ENCODE measurements at places on chromosomes 13 and 19. TPM values are rescaled to one million over a fixed set of nuclear protein-coding genes. Genes with fewer than 3 reads are reported as not detected.

SLC10A2 gene
- total RNA-seq: not detected

VSTM1 gene
- not detected for total RNA-seq

KIR2DL1 gene
- not detected for total RNA-seq

ZNF177 gene
- 3.8 TPM for total RNA-seq

ELSPBP1 gene
- not detected for total RNA-seq

LRP3 gene
- 19.5 TPM for total RNA-seq

DNA sequence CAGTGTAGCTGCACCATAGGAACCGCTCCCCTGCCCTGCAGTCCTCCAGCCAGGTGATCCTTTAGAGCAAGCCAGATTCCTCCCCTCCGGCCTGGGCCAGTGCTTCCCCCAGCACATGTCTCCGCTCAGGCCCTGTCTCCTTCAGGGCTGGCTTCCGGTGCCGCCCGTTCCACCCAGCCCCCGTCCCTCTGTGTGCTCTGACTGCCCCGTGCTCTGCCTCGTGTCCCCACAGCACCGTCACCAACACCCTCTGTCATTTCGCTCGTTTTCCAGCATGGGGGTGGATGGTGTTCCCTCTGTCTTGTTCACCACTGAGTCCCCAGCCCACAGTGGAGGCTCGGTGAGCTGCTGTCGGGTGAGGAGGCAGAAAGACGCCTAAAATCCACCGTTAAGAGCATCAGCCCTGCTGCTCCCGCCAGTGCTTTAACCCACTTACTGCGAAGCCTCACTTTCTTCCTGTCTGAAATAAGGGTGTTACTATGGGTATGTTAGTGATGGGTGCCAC is 54.5 kb downstream of the TSSK6 start:
- DNase-seq: peak; percentile 74

GRCh38 chr13:73960474-73960873 is 173.7 kb downstream of the KLF12 start:
- no peak for DNase-seq

GRCh38 chr13:102751886-102752285 is 21.7 kb downstream of the TEX30 start:
- no peak for DNase-seq

- no peak for DNase-seq
Measured at GRCh38 chr13:109760402-109760801, 26.0 kb downstream of the IRS2 start.

GRCh38 chr13:113668491-113668971 is 1.5 kb downstream of the GRK1 start:
- peak; percentile 18 for DNase-seq

DNA sequence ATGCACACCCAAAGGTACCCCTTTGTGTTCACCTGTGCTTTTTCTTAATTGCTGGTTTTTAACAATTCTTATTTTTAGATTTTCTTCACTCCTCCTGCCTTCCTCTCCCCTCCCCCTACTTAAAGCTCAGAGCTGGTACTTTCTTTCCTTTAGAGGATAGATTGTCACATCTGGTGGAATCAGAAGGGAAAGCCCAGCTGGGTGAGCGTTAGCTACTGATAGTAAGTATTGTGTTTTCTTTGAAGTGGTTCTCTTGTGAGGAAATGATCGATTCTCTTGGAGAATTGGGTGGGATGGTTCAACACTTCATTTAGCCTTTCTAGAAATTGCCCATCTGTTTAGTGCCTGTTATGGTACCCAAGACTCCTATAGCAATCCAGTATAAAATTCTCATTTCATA is 84.8 kb downstream of the FLT1 start:
- no peak for DNase-seq

GRCh38 chr13:49830721-49831120 is 38.2 kb upstream of the KPNA3 start:
- DNase-seq: no peak

GRCh38 chr19:2055931-2056836 is 5.1 kb upstream of the MKNK2 start:
- DNase-seq: peak; percentile 74

DNA sequence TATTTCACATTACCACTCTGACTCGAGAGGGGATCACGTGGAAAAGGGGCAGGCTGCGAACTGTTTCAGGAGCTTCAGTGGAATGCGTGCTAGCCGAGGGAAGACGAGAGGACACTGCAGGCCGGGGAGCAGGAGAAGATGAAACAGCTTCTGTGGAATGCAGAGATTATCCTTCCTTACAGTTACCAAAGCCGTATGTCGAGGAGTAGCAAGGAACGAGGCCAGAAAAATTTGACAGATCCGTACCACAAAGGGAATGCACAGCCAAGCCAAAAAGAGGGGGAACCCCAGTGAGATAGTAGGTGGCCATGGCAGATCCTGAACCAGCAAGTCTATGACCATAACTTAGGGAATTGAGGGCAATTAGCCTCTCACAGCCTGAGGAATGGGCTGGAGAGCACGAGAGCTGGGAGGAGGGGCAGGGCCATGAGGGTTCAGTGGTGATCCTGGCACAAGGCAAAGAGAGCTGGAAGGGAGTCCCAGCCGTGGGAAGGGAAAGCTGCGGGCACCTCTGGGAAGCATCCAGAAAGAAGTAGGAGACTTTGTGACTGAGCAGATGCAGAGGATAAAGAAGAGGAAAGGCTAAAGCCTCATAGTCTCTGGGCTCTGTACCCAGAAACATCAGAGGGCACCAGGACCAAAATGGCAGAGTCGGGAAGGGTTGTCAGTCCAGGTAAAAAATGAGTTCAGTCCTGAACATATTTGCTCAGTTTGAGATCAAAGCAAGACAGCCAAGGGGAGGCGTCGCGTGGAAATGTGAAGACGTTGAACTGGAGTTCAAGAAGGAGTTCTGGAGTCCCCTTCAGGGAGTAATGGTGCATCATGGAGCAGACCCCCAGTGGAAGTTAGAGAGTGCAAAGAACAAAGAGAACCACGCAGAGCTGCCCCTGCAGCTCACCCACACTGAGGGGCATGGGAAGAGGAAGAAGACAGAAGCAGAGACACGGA is 5.1 kb downstream of the COL4A1 start:
- DNase-seq: peak; percentile 23

GRCh38 chr19:29288256-29288655 is 75.3 kb upstream of the UQCRFS1 start:
- no peak for DNase-seq

DNA sequence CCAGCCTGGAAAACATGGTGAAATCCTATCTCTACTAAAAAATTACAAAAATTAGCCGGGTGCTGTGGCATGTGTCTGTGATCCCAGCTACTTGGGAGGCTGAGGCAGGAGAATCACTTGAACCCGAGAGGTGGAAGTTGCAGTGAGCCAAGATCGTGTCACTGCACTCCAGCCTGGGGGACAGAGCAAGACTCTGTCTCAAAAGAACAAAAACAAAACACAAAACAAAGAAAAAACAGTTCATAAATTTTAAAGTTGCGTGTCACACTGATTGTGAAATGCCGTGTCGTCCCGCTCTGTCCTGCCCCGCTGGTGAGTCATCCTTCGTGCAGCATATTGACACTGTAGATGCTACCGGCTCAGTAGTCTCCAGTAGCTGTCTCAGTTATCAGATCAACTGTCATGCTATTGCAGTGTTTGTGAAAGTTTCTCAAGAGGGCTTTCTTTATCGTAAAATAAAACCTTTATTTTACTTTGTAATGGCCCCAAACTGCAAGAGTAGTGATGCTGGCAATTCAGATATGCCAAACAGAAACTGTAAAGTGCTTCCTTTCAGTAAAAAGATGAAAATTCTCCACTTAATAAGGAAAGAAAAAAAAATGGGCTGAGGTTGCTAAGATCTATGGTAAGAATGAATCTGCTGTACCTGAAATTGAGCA is 36.4 kb upstream of the IGFL1 start:
- DNase-seq: no peak

GRCh38 chr13:53001444-53002225 is 27.0 kb upstream of the OLFM4 start:
- DNase-seq: no peak

- no peak for DNase-seq
Measured at GRCh38 chr19:28701491-28701890, 511.5 kb downstream of the UQCRFS1 start.

DNA sequence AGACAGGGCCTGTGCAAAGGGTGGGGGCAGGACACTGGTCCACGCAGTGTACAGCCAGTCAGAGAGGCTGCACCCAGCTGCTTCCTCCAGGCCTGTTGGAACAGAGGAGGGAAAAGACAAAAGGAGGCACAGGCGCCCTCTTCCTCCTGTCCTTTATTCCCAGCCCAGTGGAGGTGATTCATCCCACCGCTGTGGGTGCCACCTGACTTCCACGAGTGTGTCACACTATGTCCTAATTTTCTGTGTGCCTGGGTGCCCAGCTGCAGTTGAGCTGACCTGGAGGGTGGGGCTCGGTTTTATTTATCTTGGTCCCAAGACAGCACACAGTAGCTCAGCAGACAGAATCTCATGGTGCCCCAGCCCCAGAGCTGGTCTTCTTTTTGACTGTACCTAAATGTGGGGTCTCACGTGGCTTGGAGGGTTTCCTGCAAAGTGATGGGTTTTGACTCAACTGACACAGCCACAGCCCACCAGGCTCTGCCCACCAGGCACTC is 9.0 kb downstream of the EPS15L1 start:
- DNase-seq: peak; percentile 52

- DNase-seq: no peak
Measured at GRCh38 chr19:48454150-48454730, 1.1 kb upstream of the KCNJ14 start.

DNA sequence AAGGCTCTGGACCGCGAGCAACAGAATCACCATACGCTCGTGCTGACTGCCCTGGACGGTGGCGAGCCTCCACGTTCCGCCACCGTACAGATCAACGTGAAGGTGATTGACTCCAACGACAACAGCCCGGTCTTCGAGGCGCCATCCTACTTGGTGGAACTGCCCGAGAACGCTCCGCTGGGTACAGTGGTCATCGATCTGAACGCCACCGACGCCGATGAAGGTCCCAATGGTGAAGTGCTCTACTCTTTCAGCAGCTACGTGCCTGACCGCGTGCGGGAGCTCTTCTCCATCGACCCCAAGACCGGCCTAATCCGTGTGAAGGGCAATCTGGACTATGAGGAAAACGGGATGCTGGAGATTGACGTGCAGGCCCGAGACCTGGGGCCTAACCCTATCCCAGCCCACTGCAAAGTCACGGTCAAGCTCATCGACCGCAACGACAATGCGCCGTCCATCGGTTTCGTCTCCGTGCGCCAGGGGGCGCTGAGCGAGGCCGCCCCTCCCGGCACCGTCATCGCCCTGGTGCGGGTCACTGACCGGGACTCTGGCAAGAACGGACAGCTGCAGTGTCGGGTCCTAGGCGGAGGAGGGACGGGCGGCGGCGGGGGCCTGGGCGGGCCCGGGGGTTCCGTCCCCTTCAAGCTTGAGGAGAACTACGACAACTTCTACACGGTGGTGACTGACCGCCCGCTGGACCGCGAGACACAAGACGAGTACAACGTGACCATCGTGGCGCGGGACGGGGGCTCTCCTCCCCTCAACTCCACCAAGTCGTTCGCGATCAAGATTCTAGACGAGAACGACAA is 1.8 kb downstream of the PCDH17 start:
- peak; percentile 76 for DNase-seq

- DNase-seq: no peak
Measured at GRCh38 chr13:75610466-75610865, 25.7 kb upstream of the LMO7 start.

- no peak for DNase-seq
Measured at GRCh38 chr13:39682310-39682709, 26.8 kb downstream of the COG6 start.
